PC-3 (cell line): ENCODE measurements at places on chromosomes 1 and 21. TPM values are rescaled to one million over a fixed set of nuclear protein-coding genes. Genes with fewer than 3 reads are reported as not detected.

DNA sequence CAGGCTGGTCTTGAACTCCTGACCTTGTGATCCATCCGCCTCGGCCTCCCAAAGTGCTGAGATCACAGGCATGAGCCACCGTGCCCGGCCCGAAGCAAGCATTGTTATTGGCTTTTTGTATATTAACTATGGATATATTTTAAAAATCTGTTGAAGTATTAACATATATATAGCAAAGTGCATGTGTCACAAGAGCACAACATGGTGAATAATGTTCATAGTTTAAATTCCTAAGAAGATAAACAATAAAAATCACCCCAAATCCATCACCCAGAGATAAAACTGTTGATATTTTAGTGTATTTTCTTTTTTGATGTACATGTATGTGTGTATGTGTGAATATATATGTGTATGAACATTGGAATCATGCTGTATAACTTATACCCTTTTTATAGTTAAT lies 9.1 kb upstream of the FOXE3 start:
- H3K4me1 ChIP-seq, result no peaks in the 10 kb centered on the region
- H3K36me3 ChIP-seq, result no peaks in the 10 kb centered on the region
- no peak for DNase-seq

DNA sequence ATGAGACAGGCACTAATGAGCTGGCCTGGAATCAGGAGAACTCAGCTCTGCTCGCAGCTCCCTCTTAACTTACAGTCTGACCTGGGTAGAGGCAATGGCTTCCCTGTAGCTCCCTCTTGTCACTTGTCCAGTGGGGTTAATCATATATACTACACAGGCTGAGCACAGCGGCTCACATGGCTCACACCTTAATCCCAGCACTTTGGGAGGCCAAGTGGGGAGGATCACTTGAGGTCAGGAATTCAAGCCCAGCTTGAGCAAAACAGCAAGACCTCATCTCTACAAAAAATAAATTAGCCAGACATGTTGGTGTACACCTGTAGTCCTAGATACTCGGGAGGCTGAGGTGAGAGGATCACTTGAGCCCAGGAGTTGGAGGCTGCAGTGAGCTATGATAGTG lies 4.2 kb downstream of the S100A6 start:
- no peak overlapping the region for H3K27ac ChIP-seq
- no peaks in the 10 kb centered on the region for H3K27me3 ChIP-seq
- H3K4me1 ChIP-seq, result peaks cover 39% of the 10 kb centered on the region
- no peak overlapping the region for H3K4me3 ChIP-seq

DNA sequence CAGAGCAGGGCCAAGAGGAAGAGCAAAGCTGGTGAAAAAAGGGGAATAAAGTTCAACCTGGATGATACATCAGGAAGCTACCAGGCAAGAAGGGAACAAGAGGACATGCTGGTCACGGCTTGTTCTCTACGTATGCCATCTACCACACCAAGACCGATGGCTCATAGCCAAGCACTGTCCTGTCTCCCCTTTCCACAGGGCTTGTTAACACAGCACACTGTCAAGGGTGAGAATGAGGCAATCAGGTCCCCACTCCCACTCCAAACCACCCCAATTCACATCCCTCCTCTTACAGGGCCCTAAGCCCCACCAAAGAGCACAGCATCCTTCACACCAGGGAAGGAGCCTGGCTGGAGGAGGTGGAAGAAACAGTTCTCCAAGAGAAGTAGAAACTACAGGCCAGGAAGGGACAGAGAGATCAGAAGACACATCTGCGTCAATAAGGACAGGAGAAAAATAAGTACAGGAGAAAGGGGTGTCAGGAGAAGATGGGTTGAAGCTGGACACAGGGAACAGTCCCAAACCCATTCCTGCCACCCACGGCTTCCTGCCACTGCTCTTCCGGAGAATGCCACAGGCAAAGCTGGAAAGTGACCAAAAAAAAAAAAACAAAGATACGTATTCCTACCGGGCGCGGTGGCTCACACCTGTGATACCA lies 923 bp upstream of the SHC1 start:
- peak; percentile 60 for DNase-seq
- H3K27ac ChIP-seq, result peak overlapping the region; percentile 96
- H3K36me3 ChIP-seq, result peaks cover 16% of the 10 kb centered on the region; the same call in 1 of the 2 replicates
- peak overlapping the region; percentile 35; the same call in 1 of the 2 replicates for H3K4me3 ChIP-seq

- no peaks in the 10 kb centered on the region for H3K36me3 ChIP-seq
- H3K27ac ChIP-seq, result no peak overlapping the region
- no peak overlapping the region for H3K4me3 ChIP-seq
- no peak for DNase-seq
Observed at GRCh38 chr1:7628273-7628672, 142.8 kb upstream of the VAMP3 start.

GRCh38 chr1:185159966-185160365 lies 3.0 kb downstream of the SWT1 start:
- H3K27ac ChIP-seq, result no peak overlapping the region
- H3K4me1 ChIP-seq, result peaks cover 28% of the 10 kb centered on the region
- H3K36me3 ChIP-seq, result no peaks in the 10 kb centered on the region
- no peaks in the 10 kb centered on the region for H3K27me3 ChIP-seq
- H3K4me3 ChIP-seq, result no peak overlapping the region

DNA sequence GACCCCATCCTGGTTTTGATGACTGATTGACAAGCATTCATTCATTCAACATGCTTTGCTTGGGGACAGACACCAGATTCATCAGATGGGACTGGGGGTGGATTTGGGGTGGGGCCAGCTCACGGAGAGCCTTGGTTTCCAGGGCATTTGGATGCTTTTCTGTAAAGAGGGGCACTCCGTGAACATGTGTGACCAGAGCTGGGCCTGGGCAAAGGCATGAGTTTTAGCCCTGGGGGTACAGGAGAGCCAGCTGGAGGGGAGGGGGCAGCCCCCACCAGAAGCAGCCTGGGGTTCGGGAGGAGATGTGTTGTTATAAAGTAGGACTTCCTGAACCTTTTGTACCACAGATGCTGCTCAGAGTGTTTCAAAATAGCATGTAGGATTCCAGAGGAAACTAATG lies 99.7 kb downstream of the RIPK4 start:
- H3K27me3 ChIP-seq, result no peaks in the 10 kb centered on the region
- H3K4me3 ChIP-seq, result no peak overlapping the region
- peaks cover 30% of the 10 kb centered on the region for H3K4me1 ChIP-seq
- no peak for DNase-seq

- H3K27ac ChIP-seq, result no peak overlapping the region
- no peaks in the 10 kb centered on the region for H3K36me3 ChIP-seq
- H3K4me3 ChIP-seq, result no peak overlapping the region
- no peak for DNase-seq
- peaks cover 24% of the 10 kb centered on the region for H3K4me1 ChIP-seq
- H3K27me3 ChIP-seq, result no peaks in the 10 kb centered on the region
Observed at GRCh38 chr1:119771016-119771415, 2.3 kb upstream of the HMGCS2 start.

DNA sequence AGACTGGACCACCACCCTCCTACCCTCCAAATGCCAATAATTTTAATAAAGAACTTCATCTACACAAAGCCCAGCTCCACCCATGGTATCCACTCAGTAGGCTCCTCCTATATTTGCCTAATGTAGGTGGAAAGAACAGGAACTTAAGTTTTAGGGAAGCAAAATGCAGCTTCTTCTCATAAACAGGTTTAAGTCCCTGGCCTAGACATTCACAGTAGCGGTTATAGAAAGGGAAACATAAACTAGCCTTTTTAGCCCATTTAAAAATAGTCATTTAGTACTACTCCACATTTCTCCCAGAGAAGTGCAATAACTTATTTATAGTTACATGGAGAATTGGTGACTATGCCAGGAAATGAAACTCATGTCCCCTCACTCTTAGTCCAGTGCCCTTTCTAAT lies 56.6 kb upstream of the CPLANE2 start:
- H3K27me3 ChIP-seq, result no peaks in the 10 kb centered on the region
- no peak overlapping the region for H3K27ac ChIP-seq
- H3K36me3 ChIP-seq, result peaks cover 7% of the 10 kb centered on the region
- no peaks in the 10 kb centered on the region for H3K4me1 ChIP-seq
- no peak overlapping the region for H3K4me3 ChIP-seq

- H3K4me3 ChIP-seq, result no peak overlapping the region
- no peak overlapping the region for H3K27ac ChIP-seq
- H3K4me1 ChIP-seq, result no peaks in the 10 kb centered on the region
- H3K27me3 ChIP-seq, result no peaks in the 10 kb centered on the region
- DNase-seq, result no peak
Observed at GRCh38 chr1:211484755-211485479, 7.0 kb downstream of the RD3 start.

GRCh38 chr1:152811671-152812070 lies at the start of gene LCE1B:
LCE1B (plus strand) TSS chr1:152811971; CDS start chr1:152812447, 476 bp downstream.
- H3K36me3 ChIP-seq, result no peaks in the 10 kb centered on the region
- H3K27ac ChIP-seq, result no peak within 1 kb of the TSS
- no peak within 1 kb of the TSS for H3K4me3 ChIP-seq
- H3K4me1 ChIP-seq, result no peaks in the 10 kb centered on the region
- H3K27me3 ChIP-seq, result peaks cover 36% of the 10 kb centered on the region
- DNase-seq, result no peak

DNA sequence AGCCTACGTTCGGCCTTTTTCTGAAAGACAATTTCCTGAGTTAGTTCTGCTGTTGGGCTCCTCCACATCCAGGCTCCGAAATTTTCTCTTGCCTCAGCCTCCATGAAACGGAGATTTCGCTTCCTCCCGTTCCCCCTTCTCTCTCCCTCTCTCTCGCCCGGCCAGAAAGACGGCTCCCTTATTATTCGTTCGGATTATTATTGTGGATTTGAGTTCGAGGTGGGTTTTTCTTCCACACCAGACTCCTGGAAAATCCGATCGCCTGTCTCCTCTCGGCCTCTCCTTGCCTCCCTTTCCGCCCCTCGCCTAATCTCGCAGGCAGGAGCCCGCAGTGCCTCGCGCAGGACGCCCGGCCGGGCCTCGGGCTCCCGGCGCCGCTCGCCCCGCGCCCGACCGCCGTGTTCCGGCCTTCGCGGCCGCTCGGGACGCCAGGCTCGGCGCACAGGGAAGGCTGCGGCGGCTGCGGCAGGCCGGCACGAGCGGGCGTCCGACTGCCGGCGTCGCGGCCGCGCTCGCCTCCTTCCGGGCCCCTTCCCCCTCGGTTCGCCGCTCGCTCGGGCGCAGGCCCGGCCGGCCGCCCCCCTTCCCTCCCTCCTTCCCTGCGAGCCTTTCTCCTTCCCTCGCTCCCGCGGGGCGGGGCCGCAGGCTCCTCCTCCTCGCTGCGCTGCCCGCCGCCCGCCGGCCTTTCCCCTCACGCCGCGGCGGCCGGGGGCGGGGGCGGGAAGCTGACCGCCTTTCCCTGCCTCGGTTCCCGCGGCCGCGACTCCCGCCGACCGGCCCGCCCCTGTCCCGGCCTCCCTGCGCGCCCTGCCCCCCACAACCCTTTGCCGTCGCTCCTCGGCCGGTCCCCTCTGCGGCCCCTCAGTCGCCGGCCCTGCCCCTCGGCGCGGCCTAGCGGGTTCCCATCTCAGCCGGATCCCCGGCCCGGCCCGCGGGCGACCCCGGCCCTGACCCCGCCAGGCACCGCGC lies at the start of gene ARHGEF11:
Gene ARHGEF11 (minus strand): TSS at position 493 of the 969 bp plus-strand sequence. CDS start 1,412 bp downstream, outside the sequence.
- DNase-seq, result peak; percentile 97
- H3K27me3 ChIP-seq, result no peaks in the 10 kb centered on the region
- peaks cover 44% of the 10 kb centered on the region for H3K4me1 ChIP-seq
- no peak within 1 kb of the TSS for H3K27ac ChIP-seq

DNA sequence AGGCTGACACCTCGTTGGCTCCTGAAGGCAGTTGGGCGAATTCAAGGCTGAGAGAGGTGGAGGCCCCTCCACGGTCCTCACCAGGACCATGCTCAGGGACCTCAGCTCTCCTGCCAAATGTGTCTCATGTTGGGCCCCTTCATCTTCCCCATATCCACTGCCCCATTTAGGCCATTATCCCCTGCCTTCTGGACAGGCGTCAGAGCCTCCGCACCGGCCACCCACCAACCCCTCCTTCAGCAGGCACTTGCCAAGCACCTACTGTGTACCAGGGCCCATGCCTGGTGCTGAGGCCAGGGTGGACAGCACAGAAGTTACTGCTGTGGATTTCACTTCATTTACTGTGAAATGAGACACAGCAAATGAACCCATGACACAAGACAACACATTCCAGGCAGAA lies 325.8 kb downstream of the MATN1 start:
- no peak overlapping the region for H3K27ac ChIP-seq
- H3K36me3 ChIP-seq, result no peaks in the 10 kb centered on the region
- no peaks in the 10 kb centered on the region for H3K4me1 ChIP-seq
- H3K4me3 ChIP-seq, result no peak overlapping the region
- no peaks in the 10 kb centered on the region for H3K27me3 ChIP-seq
- no peak for DNase-seq

- no peak for DNase-seq
- H3K4me1 ChIP-seq, result peaks cover 12% of the 10 kb centered on the region; the same call in 1 of the 2 replicates
- H3K36me3 ChIP-seq, result peaks cover 4% of the 10 kb centered on the region; the same call in 1 of the 2 replicates
- H3K27ac ChIP-seq, result no peak overlapping the region
- no peaks in the 10 kb centered on the region for H3K27me3 ChIP-seq
- H3K4me3 ChIP-seq, result no peak overlapping the region
Observed at GRCh38 chr21:46194374-46195334, 10.4 kb upstream of the SPATC1L start.

DNA sequence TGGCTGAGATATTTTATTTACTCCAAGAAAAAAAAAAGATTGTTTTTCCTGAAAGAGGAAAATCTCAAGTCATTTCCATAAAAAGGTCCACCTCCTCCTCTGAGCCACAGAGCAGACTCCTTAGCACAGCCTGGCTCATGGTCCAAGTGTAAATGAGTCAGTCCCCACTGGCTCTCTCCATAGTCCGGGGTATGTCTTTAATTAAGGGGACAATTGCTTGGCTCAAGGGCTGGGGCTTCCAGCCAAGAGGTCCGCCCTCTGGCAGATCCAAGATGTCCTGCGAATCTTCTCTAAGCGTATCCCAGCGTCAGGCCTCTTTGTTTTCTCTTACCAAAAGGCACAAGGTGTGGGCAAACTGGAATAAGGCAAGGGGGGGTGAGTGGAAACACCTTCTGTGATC lies 33.3 kb downstream of the FOXD2 start:
- H3K27me3 ChIP-seq, result peaks cover 10% of the 10 kb centered on the region
- no peak overlapping the region for H3K27ac ChIP-seq
- H3K4me1 ChIP-seq, result no peaks in the 10 kb centered on the region
- no peaks in the 10 kb centered on the region for H3K36me3 ChIP-seq
- DNase-seq, result no peak

DNA sequence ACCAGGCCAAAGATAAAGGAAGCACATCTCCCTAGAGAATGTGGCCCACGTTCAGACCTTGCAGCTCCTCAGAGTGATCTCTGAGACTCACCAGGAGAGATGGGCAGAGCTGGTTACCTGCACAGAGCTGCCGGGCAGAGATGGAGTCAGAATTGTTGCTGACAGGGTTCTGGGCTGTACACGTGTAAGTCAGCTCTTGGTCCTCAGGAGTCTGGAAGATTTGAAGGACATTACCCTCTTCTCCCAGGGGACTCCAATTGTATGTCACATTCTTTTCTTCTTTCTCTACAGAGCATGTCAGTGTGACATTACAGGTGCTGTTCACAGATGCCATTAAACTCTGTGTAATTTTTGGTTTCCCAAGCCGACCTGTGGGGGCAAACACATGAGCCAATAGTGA lies 25.5 kb downstream of the CD84 start:
- H3K36me3 ChIP-seq, result no peaks in the 10 kb centered on the region
- H3K27ac ChIP-seq, result no peak overlapping the region
- DNase-seq, result no peak
- peaks cover 55% of the 10 kb centered on the region for H3K27me3 ChIP-seq

GRCh38 chr1:35377555-35377954 lies 109.0 kb downstream of the ZMYM4 start:
- H3K4me1 ChIP-seq, result peaks cover 8% of the 10 kb centered on the region; the same call in 1 of the 2 replicates
- H3K4me3 ChIP-seq, result no peak overlapping the region
- DNase-seq, result peak; percentile 43
- no peaks in the 10 kb centered on the region for H3K27me3 ChIP-seq
- H3K36me3 ChIP-seq, result no peaks in the 10 kb centered on the region

Gene KCNE2
- total RNA-seq, result not detected in 2 replicates

Gene OR2T33
- 0.18 TPM in 1 of 2 replicates, not detected in the other for total RNA-seq

Gene FASLG
- 0.04 TPM in 1 of 2 replicates, not detected in the other for total RNA-seq

Gene RIPK4
- 252 and 333 TPM in 2 replicates for total RNA-seq

Gene RGS13
- total RNA-seq, result 0.22 TPM in 1 of 2 replicates, not detected in the other

Gene MSH4
- total RNA-seq, result 0.17 TPM in 1 of 2 replicates, not detected in the other

Gene UBE2U
- total RNA-seq, result not detected in 2 replicates

Gene NPR1
- total RNA-seq, result 0.46 and 0.84 TPM in 2 replicates

Gene RAB42
- 1.5 and 4.7 TPM in 2 replicates for total RNA-seq

Gene RBP7
- total RNA-seq, result 6.0 and 7.5 TPM in 2 replicates
